WTC11 (cell line): ENCODE measurements at places on chromosomes 12 and 14. TPM values are rescaled to one million over a fixed set of nuclear protein-coding genes. Genes with fewer than 3 reads are reported as not detected.

GRCh38 chr12:4320497-4320852 is 538 bp upstream of the TIGAR start:
- H3K27me3 ChIP-seq = peaks cover 18% of the 10 kb centered on the region
- peak overlapping the region; percentile 97 for H3K27ac ChIP-seq
- H3K4me1 ChIP-seq = peaks cover 27% of the 10 kb centered on the region

DNA sequence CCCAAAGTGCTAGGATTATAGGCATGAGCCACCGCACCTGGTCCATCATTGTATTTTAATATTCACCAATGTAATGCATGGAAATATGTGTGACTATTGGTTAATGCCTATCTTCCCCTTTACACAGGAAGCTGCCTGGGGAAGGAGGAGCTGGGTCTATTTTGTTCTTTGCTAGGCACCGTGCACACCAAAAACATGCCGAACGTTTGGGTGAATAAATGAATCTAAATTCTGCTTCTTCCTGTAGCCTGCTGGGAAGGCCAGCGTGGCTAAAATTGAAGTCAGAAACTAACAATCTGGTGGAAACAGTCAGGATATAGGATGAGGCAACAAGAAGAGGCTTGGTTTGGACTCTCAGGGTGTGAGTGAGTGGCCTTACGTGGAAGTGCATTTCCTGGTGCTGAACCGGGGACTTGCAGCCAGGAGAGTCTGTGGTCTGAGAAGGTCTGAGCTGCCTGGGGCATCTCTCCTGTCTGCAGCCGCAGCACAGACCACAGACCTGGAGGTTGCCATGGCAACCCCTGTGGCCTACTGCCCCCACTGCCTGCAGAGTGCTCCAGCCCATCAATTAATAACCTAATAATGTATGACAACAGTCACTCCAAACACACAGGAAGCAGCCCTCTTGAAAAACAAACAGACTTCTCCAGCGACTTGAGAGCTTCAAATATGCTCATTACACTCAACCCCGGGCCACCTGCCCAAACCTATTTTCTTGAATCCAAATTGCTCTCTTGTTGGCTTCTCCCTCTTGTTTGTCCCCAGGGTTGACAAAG is 5.5 kb upstream of the GPR68 start:
- H3K27me3 ChIP-seq = peaks cover 29% of the 10 kb centered on the region
- H3K4me1 ChIP-seq = peaks cover 14% of the 10 kb centered on the region
- no peak for DNase-seq
- H3K36me3 ChIP-seq = no peaks in the 10 kb centered on the region
- no peak overlapping the region for H3K4me3 ChIP-seq
- H3K27ac ChIP-seq = no peak overlapping the region

DNA sequence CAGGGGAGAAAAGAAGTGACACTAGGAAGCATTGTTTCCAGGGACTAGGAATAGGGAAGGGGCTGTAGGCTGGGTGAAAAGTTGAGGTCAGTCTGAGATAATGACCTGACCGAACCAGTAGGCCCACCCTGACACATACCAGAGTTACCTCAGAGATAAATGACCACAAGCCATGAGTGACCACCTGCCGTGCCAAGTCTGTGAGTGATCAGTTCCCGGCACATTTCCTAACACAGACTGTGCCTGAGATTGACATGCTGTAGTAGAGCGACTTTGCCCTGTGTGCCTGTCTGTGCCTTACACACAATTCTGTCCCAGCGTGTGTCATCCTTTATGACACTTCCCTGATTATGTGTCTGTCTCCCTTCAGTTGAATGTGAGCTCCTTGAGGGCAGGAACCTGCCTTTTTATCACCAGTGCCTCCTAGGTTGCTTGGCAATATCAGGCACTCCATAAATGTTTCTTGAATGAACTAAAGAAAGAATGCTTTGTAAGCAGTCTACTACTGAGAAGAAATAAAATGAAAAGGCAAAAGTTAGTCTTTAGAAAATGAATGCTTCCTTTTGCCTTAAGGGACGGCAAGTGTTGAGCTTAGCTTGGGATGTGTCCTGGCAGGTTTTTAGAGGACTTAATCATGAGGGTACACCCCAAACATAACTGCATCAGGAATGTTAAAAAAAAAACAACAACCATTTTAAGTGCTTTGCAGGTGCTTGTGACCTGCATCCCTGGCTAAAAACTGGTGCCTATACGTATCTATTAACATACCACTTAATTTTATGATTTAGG is 9.6 kb upstream of the SSPN start:
- H3K4me3 ChIP-seq = no peak overlapping the region
- peaks cover 10% of the 10 kb centered on the region for H3K4me1 ChIP-seq
- no peaks in the 10 kb centered on the region for H3K27me3 ChIP-seq
- H3K27ac ChIP-seq = no peak overlapping the region
- H3K36me3 ChIP-seq = no peaks in the 10 kb centered on the region

- H3K36me3 ChIP-seq = 0 out of 2 replicates have a peak, but pooled peaks cover 3% of the 10 kb centered on the region
- no peak overlapping the region for H3K27ac ChIP-seq
- no peak overlapping the region for H3K4me3 ChIP-seq
- no peaks in the 10 kb centered on the region for H3K27me3 ChIP-seq
These were observed 207.7 kb upstream of the PLEKHG7 start for GRCh38 chr12:92495108-92495507.

Gene POTEG
- total RNA-seq = not detected in 3 replicates

Gene C1R
- total RNA-seq = 8.4 to 9.8 TPM (median 8.9 TPM) in 3 replicates
